ENCODE measurements at places on chromosomes 12 and 14.

DNA sequence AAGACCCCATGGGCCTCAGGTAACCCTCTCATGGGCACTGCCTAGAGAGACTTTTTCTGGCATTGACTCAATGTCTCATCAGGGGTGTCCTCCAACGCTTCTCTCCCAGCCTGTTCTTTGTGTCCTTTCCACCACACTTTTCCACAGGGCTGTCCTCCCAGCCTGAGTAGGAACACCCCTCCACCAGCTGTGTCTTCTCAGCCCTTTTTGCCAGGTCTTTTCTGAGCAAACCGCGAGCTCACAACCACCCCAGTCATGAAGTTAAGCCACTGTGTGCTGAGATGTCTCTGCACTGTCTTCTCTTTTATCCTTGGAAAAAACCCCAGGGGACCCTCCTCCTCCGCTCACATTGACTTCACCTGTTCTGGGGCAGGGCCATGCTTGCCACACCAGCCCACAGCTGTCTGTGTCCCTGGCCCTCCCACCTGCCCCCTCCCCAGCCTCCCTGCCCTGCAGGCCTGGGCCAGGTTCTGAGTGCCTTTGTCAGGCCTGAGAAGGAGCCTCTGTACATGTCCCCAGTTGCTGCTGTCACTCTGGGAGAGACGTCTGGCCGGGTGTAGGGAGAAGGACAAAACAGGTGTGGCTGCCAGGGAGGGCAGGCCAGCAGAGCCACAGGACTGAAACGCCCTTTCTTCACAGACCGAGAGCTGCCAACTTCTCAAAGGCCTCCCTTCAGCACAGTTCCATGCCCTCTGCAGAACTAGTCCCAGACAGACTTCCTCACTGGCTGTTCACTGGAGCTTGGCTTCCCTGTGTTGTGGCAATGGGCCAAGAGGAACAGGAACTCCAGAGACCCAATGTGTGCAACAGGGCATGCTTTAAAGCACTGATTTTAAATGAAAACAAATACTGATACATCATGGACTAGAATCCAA is 50.5 kb upstream of the PNMA1 start:
- no peak for DNase-seq

- DNase-seq = no peak
Observed at GRCh38 chr12:22494319-22494718, 50.0 kb downstream of the C2CD5 start.

DNA sequence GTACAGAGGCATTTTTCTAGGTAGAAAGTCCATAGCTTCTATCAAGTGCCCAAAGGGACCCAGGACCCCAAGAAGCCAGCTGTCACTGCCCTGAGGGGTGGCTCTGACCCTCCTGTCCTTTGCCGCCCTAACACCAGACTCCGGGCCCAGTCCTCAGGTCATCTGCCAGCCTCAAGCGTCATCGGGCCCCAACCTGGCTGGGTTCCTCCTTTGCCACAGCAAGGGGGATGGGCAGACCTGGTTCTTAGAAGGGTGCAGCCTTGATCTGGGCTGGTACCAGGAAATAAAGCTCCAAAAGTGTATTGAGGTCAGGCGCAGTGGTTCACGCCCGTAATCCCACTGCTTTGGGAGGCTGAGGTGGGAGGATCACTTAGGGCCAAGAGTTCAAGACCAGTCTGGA is 27.1 kb upstream of the FAM222A start:
- DNase-seq = no peak

DNA sequence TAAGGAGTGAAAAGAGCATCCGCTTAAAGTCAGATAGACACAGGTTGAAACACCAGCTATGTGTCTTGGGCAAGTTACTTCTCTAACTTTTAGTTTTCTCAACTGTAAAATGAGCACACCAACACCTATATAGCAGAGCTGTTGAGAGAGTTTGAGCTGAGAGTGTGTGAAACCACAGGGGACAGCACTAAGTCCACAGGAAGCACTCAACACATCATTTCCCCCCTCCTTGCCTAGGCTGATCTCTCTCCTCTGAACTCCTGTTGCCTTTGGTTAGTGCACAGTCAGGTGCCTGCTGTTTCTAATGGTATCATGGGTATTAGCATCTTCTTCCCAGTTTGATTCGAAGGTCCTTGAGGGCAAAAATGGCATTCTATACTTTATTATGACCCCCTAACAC is 176.7 kb downstream of the DPF3 start:
- no peak for DNase-seq

DNA sequence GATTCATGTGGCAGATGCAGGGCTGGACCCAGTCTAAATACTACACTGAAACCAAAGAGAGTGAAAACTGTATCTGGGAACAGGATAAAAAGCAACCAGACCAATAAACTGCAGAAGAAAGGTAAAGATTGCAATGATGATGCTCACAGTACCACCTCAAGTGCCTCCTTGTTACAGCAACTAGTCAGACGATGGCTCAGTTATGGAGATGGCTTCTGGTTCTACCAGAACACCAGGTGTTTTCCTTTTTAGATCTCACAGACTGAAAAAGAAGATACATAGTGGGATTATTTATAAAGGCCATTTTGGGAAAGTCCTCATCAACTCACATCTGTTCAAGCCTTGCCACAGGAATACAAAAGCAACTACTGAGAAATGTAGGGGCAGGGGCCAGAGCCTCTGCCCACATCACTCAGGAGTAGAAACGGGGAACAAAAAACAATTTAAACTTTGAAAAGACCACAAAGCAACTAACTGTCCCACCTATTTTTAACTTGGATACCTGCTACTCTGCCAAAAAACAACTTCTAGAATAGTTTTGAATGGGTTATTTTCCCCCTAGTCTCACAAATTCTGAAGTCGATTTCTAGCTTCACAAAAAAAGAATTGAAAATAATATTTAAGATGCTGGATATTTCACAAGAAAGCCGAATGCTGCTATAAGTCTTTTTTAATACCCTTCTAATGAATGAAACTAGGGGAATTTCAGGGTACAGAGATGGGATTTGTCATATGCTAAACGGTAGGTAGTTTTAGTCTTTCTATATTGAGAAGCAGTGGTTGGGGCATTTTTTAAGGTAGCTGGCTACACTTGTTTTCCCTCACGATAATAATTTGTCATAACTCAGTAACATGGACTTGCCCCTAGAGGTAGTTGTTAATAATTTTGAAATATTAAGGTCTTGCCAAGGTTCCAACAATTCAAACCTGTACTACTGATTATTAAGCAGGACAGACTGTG is 197.2 kb upstream of the TMPO start:
- no peak for DNase-seq

DNA sequence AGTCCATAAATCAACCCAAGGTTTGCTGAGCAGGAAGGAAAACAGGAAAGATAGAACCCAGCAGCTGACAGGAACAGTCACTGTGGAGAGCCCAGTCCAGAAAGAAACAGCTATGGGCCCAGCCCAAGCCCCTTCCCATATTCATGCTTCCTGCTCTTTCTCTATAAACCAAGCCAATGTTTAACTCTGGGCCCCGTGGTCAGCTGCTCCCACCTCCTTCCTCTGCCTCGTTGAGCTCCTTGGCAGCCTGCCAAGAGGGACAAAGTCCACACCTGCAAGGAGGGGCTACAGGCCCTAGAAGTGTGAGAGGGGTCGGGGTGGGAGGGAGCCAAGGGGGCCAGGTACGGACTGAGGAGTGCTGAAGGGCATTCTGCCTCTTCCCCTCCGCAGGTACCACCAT is 10.0 kb downstream of the SLC6A13 start:
- DNase-seq = no peak

DNA sequence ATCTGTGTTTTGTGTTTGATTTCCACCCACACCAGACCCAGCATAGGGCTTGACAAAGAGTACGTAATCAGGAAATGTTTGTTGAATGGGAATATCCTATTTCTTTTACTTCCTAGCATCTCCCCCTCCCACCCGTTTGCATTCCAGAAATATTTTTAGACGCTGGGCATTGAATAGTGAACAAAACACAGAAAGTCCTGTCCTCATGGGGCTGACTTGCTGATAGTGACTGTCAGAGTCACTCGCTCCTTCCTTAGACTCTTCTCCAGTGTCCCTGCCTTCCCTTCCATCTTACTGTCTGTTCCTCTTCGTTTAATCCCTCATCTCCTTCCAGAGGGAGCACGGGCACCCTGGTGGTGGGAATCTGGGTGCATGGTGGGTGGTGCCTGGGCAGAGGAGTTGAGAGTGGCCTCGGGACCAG is 53.6 kb downstream of the SLC25A47 start:
- no peak for DNase-seq

DNA sequence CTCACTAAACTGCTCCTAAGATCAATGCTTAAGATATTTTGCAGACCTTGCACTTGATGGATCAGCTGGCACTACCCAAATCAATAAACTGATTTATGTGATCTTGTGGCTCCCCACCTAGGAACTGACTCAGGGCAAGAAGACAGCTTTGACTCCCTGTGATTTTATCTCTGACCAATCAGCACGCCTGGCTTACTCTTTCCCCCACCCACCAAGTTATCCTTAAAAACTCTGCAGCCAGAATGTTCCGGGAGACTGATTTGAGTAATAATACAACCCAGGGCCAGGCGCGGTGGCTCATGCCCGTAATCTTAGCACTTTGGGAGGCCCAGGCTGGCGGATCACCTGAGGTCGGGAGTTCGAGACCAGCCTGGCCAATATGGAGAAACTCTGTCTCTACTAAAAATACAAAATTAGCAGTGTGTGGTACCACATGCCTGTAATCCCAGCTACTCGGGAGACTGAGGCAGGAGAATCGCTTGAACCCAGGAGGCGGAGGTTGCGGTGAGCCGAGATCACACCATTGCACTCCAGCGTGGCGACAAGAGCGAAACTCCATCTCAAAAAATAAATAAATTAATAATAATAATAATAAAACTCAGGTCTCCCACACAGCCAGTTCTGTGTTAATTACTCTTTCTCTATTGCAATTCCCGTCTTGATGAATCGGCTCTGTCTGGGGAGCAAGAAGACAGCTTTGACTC is 12.0 kb downstream of the MORN3 start:
- no peak for DNase-seq

DNA sequence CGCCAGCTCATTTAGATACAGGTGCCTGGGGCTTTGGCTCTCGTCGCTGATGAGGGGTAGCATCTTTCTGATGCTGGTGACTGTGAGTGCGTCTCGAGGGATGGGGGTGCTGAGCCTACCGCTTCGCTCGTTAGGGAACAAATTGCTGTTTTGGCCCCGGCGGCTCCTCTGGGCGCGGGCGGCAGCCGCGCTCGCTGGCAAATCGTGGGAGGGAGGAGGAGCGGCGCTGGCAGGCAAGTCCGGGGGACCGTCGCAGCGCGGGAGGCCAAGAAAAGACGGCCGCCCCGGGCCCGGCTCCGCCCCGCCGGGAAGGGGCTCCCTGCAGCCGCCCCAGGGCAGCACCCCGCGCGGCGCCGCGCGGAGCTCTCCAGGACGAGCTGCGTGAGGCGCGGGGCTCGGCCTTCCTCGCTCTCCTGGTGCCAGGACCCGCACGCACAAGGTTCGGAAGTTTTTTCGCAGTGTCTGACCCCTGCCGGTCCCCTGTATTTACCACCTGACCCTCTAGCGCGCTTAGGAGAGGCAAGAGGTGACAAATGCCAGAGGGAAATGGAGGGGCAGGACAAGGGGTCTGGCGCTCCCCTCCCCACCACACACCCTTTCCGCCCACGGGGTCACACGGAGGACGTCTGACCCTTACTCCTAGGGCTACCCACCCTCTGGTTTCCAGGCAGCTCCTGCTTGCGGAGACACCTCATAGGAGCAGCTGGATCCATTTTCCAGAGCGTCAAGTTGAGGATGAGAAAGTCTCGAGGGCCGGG is 899 bp upstream of the KCNH3 start:
- DNase-seq = no peak

DNA sequence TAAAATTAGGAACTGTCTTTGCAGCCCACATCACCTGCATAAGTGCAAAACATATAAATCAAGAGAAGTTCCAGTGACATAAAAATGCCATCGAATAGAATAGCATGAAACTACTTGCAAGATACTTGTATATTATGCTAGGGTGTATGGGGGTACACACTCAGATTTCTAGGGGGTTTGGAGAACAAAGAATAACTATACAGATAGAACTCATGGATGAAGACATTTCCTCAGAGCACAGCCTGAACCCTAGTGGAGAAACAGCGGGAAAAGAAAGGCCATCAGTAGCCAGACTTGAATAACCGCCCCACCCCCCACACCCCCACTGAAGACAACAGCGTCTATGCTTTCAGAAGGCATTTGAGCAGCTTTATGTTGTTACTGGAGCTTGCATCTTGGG is 425.8 kb downstream of the NPAS3 start:
- DNase-seq = no peak

DNA sequence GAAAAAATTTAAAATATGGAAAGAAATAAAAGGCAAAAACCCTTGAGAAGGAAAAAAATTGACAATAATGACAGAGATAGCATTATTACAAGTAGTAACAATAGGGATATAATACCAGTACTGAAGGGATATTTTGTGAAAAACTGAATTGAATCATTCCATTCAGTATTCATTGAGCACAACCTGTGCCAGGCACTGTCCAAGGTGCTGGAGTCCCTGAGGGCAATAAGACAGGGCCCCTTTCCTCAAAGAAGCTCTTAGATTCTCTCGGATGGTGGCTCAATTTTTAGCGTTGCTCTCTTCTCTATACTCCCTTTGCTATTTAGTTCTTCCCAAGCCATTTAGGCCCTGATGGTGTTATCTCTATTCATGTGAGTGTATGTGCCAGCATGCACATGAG is 34.3 kb upstream of the GAS2L3 start:
- DNase-seq = no peak

DNA sequence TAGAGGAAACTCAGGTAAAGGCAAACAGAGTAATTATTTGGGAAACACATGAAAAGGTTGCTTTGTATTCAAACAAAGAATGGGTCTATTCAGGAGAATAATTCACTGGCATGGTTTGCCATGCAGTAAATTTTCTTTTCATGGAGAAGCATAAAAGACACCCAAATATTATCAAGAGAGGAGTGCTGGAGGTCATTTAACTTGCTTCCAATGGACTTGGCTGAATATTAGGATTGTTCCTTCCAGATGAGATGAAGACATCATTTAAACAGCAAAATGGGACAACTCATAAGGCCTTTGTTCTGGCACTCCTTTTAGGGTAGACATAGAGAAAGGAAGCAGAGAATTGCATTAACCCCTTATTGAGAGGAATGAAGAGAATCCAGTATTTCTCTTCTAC is 38.7 kb downstream of the WIF1 start:
- no peak for DNase-seq

DNA sequence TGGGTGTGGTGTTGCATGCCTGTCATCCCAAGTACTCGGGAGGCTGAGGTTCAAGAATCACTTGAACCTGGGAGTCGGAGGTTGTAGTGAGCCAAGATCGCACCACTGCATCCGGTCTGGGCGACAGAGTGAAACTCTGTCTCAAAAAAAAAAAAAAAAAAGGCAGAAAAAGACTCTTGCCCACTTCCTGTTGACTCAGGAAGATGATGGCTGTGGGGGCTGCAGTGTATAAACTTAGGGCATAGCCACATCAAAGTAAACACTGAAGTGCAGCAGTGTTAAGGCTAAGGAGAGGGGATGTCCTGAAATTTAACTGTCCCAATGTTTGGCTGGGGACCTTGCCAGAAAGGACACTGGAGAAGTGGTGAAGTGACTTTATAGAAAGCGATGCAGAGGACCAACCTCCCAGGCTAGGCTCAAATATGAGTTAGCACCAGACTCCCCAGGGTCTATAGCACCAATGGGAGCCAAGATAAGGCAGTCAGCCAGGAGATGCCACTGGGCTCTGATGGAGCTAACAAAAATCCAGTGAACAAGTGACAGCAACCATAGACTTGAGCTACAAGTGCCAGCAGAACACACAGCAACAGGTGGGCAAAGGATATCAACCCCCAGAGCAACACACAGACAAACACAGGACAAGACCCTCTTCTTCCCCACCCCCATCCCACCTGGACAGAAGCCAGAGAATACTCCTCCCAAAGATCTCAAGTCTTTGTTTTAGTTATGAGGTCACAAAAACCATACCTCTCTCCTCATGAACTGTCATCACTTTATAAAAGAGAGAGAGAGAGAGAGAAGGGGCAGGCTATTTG is 28.0 kb downstream of the NELL2 start:
- no peak for DNase-seq

- DNase-seq = no peak
Observed at GRCh38 chr14:93952829-93953228, 23.5 kb downstream of the ASB2 start.
